ENCODE measurements at places on chromosomes 2 and 18. TPM values are rescaled to one million over a fixed set of nuclear protein-coding genes. Genes with fewer than 3 reads are reported as not detected.

The PLA2R1 gene
- polyA plus RNA-seq, result not detected

The C2orf78 gene
- not detected for polyA plus RNA-seq

The HNMT gene
- not detected for polyA plus RNA-seq

The DPYSL5 gene
- not detected for polyA plus RNA-seq

The TSPYL6 gene
- polyA plus RNA-seq, result not detected

The TTC31 gene
- 26.4 TPM for polyA plus RNA-seq

The NEU2 gene
- polyA plus RNA-seq, result not detected

The DSG1 gene
- polyA plus RNA-seq, result not detected

The TMEM182 gene
- polyA plus RNA-seq, result 8.9 TPM

The MEIS1 gene
- 0.33 TPM for polyA plus RNA-seq

The FABP1 gene
- not detected for polyA plus RNA-seq
